ENCODE measurements at places on chromosomes 6 and 20. TPM values are rescaled to one million over a fixed set of nuclear protein-coding genes. Genes with fewer than 3 reads are reported as not detected.

GRCh38 chr6:43454290-43454695 is 1.1 kb downstream of the DLK2 start:
- peak; percentile 84 for DNase-seq

- peak; percentile 56 for DNase-seq
Observed at GRCh38 chr6:30554962-30555815, 1.1 kb downstream of the GNL1 start.

The STMND1 gene
- total RNA-seq: 2.5 TPM

The BPI gene
- total RNA-seq: not detected

DNA sequence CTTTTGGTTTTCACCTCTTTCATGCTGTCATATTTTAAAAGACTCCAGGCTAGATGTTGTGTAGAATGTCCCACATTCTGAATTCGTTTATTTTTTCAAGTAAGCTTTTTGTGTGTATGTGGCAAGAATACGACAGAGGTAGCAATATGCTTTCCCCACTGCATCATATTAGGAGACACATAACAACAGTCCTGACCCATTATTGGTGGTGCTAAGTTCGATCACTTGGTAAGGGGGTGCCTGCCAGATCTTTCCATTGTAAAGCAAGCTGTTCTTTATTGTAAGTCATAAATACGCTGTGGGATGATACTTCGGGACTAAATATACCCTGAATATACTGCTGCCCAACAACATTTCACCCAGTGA is 588 bp upstream of the NCOA3 start:
- no peak for DNase-seq

DNA sequence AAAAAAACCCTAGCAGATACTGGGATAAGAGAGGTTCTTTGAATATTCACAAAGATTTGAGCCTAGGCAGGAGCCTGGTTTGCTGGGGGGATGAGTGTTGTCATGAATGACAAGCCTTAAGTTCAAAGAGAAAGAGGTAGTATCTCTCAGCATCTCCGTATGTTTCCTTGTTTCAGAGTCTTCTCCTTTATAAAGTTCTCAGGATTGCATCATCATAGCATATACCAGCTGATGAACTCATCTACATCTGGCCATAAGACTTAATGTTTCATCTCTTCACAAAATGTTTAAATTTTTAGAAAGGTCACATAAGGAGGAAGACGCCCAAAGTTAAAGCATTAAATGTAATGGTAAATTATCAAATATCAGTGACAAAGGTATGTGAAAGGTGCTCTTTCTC is 17.1 kb downstream of the DEFB114 start:
- no peak for DNase-seq

The ASIP gene
- total RNA-seq: not detected

- no peak for DNase-seq
Observed at GRCh38 chr6:121592261-121592935, 157.0 kb downstream of the GJA1 start.

- DNase-seq: no peak
Observed at GRCh38 chr6:99608059-99608885, 1.6 kb downstream of the PRDM13 start.

GRCh38 chr20:36230019-36230418 is 6.3 kb upstream of the AAR2 start:
- no peak for DNase-seq

DNA sequence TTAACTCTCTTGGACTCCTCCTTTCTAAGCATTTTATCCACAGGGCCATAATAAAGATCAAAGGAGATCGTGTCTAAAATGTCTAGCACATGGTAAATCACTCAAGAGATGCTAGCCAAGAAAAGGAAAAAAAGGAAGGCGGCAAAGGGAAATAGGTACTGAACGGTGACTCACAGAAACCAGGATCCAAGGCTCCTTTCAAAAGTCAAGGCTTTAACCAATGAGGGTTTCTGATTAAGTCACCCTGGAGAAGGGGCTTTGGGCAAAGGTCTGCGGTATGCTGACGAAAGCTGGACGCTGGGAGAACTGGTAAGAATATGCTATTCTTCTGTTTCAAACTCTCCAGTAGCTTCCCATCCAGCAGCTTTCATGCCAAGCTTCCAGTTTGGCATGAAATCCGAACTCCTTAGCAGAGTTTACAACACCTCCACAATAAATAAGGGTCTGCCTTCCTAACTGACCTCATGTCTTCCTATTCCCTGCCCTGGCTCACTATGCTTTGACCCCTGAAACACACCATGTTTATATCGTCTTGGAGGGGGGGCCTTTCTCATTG is 1.0 kb downstream of the TOMM34 start:
- DNase-seq: no peak

- no peak for DNase-seq
Observed at GRCh38 chr6:5201271-5201670, 59.5 kb downstream of the LYRM4 start.

DNA sequence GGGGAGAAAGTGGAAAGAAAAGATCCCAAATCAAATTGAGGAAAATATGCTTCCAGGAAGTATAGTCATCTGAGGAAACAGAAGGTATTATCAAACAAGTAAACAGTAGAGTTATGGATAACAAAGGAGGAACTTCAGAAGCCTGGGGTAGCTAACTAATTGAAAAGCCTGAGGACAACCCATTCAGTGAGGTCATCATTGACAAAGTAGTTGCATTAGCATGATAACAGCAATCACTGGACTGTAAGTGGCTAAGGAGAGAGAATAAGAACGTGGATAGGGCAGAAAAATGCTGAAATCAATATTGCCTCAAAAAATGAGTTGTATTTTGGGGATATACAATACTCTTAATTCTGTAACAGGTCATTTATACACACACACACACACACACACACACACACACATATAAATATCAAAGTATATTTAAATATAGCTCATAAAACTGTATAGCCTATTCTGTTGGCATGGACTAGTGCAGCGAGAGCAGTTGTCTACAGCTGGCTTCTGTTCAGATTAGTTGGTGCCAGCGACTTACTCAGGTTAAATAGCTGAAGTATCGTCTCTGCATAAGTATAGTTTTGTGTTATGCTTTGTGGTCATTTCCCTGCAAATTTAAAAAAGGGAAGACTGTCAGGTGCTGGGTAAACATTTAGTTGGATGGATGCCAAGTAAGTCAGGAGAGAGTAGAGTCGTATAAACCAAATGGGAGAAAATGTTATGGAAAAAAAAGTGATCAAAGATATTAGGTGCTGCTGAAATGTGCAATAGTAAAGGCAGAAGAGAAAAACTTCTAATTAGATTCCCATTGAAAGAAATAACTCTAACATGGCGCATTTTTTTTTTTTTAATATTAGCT is 33.8 kb upstream of the CTAGE9 start:
- no peak for DNase-seq

- no peak for DNase-seq
Observed at GRCh38 chr6:33418690-33419291, 884 bp upstream of the CUTA start.

The PGBD1 gene
- total RNA-seq: 5.9 TPM

The FAM162B gene
- 3.7 TPM for total RNA-seq

GRCh38 chr6:13380761-13381160 is 52.4 kb upstream of the TBC1D7 start:
- no peak for DNase-seq

The POPDC3 gene
- total RNA-seq: not detected

DNA sequence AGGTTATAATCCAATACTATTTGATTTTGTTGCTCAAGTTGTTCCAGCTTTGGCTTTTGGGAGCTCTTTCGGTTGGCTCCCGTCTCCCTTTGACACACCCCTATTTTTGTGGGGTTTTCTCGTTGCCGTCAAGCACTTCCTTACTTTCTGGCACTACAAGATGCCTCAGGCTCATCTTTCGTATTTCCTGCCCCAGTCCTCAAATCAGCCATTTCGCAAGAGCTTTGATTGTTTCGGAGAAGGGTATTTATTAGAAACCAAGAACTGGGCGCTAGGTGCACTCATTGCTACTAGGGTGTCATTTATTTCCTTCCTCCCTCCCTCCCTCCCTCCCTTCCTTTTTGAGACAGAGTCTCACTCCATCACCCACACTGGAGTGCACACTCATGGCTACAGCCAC is 13.3 kb upstream of the SOX12 start:
- DNase-seq: no peak

DNA sequence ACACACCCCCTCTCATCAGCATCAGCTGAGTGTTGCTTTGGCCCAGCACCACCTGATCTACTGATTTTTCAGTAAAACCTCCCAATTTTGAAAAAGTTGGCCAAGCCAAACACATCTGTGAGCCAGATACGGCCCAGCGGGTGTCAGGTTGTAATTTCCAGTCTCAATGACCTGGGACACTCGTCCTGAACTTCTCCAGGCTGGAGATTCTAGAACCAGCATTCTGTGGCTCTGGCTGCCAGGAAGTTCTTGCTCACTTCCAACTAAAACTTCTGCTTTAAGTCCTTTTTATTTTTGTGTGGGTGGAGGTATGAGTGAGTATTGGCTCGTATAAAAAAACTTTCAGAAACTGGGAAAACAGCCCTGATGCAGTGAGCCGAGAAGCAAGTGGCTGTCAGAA is 5.1 kb downstream of the KIAA1755 start:
- DNase-seq: no peak

DNA sequence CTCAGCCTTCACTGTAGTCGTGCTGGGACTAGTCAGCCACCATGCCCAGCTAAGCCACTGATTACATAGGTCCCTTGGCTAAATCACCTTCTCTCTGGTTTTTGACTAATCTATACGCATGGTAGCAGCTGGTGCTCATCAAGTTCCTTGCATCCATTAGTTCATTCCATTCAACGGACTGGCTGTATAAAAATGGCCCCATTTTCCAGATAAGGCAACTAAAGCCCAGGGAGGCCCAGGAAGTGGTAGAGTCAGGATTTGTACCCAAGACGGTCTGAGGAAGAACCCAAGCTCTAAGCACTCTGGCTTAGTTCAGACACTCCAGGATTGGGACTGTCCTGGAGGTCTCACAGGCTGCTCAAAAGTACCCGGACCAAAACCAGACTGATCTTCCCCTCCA is 4.9 kb downstream of the E2F1 start:
- DNase-seq: no peak

DNA sequence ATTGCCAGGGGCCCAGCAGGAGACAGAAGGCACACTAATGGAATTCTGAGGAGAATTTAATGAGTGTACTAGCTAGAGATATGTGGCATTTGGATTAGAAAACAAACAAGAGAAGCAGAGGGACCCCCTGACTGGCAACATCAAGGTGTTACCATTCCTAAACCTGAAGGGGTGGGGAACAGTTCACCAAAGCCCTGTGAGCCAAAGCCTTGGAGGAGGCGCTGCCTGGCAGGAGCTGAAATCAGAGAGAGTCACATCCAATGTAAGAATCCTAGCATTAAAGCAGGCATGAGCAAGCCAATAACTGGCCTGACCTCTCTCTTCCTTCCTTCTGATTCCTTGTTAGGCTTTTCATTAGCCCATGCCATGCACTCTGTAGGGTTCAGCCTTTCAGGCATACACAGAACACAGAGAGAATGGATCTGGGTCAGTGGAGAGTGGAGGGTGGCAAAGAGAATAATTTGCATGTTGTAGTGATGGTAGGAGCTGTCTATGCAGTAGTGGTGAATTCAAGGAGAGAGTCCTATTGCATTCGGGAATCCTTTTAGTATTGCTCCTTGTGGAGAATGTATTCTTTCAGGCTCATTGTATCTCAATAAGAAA is 367.2 kb upstream of the MAN1A1 start:
- DNase-seq: no peak

DNA sequence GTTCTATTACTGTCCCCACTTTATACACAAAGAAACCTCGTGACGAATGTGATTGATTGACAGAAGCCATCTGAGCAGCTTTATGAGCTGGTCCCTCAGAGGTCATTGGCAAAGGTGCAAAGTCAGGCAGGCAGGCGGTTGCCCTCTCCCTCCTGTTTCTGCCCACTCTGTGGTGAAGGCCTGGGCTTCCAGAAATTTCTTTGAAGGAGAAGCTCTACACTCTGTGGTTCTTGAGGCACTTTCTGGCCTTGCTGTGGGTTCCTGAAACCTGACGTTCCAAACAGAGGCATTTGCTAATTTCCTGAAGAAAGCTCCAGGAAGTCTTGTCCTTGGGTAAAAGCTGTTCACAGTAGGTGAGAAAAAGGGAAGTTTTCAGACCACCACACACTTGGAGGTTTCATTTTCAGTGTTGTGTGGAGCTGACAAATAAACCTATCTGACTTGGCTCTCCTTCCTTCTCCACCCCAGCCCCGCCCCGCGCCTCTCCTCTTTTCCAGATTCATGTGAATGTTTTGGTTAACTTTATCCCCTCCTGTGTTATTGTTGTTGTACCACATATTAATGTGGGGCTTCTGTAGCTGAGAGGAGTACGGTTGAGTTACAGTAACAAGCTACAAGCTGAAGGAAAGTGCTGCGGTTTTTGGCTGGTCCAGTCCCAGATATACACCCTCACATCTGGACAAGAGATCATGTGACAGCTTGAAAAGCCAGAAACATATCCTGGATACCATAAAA is 274.1 kb downstream of the CLIC5 start:
- DNase-seq: no peak

- DNase-seq: no peak
Observed at GRCh38 chr6:45174045-45174444, 154.1 kb upstream of the RUNX2 start.

- no peak for DNase-seq
Observed at GRCh38 chr20:460707-461106, 1.6 kb downstream of the TBC1D20 start.

- DNase-seq: no peak
Observed at GRCh38 chr6:129279343-129280292, 396.7 kb downstream of the LAMA2 start.

DNA sequence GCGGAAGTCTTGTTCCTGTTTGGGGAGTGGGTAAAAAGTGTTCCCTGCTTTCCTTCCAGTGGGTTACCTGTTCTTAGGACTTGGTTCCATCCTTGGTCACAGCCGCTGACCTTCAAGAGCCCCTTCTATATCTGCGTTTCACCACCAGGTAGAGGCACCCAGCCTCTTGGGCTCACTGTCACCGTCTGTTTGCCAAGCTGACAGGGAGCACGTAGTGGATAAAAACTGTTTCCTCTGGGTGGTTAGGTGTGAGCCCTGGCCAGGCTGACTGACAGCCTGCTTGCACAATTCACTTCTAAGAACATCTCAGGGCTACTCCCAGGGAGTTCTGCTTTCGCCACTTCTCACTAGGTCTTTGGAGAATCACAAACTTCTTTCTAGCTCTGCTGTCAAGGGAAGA is 1.8 kb upstream of the JPH2 start:
- no peak for DNase-seq

- DNase-seq: no peak
Observed at GRCh38 chr6:100464162-100464851, 414 bp downstream of the SIM1 start.

The GSTA2 gene
- not detected for total RNA-seq

GRCh38 chr6:129183681-129184301 is 300.9 kb downstream of the LAMA2 start:
- no peak for DNase-seq

- no peak for DNase-seq
Observed at GRCh38 chr6:117505311-117505710, 22.8 kb downstream of the DCBLD1 start.
